ENCODE measurements at places on chromosomes 1 and 21.

- DNase-seq: no peak
Observed at GRCh38 chr1:145959333-145959732, 1.5 kb upstream of the LIX1L start.

- DNase-seq: no peak
Observed at GRCh38 chr21:15749082-15749860, 19.5 kb downstream of the USP25 start.

DNA sequence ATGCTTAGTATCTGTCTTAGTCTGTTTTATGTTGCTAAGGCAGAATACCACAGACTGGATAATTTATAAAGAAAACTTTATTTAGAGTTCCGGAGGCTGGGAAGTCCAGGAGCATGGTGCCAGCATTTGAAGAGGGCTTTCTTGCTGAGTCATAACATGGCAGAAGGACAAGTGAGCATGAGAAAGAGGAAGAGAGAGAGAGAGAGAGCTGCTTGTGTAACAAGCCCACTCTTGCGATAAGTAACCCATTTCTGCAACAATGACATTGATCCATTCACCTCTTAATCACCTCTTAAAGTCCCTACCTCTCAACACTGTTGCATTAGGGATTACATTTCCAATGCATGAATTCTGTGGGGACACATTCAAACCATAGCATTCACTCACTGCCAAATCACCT lies 11.7 kb upstream of the MYOCOS start:
- DNase-seq: no peak

GRCh38 chr1:62309906-62310305 lies 9.3 kb downstream of the KANK4 start:
- DNase-seq: no peak

DNA sequence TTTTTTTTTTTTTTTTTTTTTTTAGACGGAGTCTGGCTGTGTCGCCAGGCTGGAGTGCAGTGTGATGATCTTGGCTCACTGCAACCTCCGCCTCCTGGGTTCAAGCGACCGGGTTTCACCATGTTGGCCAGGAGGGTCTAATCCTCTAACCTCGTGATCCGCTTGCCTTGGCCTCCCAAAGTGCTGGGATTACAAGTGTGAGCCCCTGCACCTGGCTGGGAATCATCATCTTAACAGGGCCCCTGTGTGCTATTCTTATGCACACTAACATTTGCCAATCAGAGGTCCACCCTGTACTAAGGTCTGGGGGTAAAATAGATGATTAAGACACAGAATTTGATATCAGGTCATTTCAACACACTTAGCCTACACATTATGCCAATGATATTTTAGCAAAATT lies 278.7 kb upstream of the CHRM3 start:
- no peak for DNase-seq

GRCh38 chr1:236275586-236275985 lies 6.2 kb downstream of the ERO1B start:
- DNase-seq: no peak

DNA sequence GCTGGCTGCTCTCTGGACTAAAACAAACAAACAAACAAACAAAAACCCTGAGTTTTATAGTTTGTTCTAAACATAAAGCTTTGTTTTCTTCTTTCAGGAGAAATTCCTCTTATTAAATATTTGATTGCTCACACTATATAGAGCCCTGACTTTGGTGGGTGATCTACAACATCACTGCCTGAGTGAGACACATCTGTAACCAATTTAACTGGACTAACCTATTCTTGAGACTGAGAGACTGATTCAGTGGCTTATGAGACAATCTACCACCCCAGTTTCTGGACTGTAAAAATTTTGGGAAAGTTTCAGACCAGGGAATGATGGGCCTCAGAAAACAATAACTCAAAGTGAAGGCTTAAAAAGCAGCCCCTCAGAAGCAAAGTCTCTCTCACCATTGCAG lies 537.0 kb downstream of the NEGR1 start:
- no peak for DNase-seq

DNA sequence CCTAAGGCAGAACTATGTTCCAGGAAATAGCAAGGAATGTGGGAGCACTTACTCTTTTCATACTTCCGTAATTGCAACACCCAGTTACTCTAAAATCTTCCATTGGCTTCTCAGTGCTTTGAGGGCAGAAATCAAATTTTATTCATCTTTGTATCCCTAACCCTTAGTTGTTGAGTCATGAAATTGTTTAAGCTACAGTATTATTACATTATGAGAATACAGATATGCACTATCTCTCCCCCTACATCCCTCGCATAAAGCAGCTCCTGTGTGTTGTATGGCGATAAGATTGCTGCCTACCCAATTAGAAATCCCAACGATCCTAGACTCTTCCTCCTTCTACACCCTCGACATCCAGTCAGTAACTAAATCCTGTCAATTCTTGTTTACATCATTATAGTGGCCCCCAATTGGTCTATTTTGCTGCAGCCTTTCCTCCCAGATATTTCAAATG lies 2.6 kb downstream of the AIDA start:
- no peak for DNase-seq

DNA sequence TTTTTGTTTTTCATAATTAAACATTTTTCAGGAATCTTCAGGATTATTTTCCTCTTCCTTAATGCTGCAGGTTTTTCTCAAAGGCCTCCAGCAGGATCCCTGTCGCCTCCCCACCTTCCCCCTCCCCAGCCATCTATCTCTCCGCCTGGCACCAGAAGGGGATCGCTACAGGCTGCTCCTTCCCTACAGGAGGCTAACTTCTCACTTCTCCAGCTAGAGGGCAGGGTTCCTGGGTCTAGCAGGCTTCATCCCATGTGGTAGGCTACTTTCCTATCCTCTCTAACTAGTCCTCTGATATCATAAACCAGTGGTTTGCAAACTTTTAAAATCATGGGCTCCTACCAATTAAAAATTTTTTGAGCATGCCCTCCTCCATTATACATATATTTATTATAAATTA lies 104.1 kb downstream of the KCNN3 start:
- DNase-seq: no peak

DNA sequence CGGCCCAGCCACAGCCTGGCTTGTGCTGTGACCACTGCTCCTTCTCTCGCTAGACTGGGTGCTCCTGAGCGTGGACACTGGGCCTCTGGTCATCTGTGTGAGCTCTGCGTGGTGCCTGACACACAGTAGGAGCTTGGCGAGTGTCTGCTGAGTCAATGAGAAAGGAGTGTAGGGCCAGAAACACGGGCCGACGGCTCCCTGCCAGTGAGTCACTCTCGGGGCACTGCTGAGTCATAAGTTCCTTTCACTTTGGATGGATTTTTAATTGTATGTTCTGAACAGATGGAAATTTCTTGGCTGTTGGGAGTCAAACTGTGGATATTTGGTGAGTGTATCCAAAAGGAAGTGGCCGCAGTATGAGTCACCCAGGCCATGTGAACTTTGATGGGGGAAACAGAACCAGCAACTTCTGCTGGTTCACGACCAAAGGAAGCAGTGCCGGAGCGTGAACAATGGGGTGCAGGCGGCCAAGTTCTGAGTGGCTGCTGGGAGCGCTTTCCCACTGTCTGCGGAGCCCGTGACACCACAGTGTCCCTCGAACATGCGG lies 41.0 kb upstream of the COL18A1 start:
- DNase-seq: no peak

DNA sequence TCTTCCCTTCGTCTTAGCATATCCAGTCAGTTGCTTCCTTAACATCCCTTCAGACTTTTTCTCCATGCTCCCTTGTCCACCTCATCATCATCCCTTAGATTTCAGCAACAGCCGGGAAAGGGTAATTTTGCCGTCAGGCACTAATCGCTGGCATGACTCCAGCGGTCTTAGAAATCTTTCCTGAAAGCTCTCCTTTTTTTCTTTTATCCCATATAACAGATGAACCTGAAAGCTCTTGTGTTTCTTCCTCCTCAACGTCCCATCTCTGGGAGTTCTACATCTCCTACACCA lies 10.4 kb upstream of the BOLA1 start:
- no peak for DNase-seq
